Panc1 (cell line): ENCODE measurements at places on chromosomes 7 and 10.
A peak's percentile ranks its signal among the peaks of the same experiment; 100 is the strongest.

DNA sequence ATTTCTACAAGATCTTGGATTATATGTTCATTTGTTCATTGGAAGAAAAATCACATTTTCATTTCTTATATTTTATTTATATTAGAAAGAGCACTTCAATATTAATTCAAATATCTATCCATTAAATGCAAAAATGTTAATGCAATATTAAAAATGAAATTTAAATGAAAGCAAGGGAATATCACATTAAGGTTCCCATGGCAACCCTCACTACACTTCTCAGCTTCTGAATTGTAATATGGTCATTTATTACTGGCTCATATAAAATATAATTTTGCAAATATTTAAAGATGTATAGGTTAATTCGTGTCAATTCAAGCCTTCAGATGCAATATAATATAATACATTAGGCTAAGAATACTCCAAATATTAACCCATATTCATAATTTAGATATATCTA is 38.8 kb downstream of the XRCC2 start:
- DNase-seq, result no peak

DNA sequence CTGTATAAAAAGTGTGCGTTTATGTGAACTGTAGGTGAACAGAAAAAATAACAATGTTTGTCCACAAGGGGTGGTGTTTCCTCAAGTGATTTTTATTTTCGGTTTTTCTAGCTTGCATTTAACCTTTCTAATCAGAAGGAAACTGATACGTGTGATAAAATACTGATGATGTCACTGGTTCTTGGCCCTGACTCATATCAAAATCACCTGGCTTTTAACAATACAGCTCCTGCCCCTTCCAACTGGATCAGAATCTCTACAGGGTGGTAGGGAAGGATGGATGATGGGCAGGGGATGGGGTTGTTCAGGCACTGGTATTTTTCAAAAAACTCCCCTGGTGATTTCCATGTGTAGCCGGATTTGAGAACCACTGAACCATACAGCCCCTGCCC is 10.9 kb downstream of the NPFFR1 start:
- DNase-seq, result no peak

DNA sequence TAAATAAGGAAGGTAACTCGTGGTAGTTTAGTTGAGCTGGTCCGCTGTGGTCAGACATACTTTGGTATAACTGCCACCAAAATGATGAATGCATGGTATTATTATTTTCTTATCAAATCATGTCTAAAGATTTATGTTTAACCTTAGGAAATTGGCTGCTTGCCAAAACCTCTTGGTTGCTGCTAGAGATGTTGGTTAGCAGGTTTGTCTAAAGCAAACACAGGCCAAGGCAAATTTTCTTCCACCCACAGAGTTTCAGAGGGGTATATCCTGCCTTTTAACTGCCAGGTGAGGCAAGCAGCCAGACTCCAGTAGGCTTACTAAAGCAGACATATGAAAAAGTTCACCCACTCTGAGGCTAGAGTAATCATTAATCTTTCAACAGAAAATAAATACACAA is 101.4 kb downstream of the SEMA3E start:
- DNase-seq, result no peak

DNA sequence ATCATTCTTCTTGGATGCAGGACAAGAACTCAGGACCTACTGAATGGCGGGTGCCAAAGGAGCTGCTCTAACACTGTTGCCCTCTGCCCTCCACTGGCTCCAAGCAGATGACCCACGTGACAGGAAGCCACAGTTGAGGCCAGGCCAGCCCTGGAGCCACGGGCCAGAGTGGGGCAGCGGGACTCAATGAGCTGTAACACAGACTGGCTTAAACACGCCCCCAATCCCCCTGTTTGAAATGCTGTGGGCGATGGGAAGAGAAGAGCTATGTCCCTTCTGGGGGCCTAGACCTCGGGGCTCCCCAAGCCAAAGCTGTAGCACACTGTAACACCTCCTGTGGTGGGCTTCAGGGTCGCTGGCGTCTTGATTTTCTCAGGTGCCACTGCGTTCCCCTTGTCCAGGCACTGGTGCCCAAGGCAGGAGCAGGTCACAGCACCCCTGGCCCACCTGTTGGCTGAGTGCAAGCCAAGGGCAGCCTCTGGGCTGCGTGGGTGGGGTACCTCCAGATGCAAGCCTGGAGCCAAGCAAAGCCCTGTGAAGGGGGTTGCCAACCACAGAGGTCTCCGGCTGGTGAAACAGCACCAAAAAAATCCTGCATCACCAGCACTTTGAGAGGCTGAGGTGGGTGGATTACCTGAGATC is 18.6 kb upstream of the ZMIZ2 start:
- DNase-seq, result no peak

- DNase-seq, result peak; percentile 20
These were observed 209.0 kb downstream of the CACNA2D1 start for GRCh38 chr7:82234457-82235049.

DNA sequence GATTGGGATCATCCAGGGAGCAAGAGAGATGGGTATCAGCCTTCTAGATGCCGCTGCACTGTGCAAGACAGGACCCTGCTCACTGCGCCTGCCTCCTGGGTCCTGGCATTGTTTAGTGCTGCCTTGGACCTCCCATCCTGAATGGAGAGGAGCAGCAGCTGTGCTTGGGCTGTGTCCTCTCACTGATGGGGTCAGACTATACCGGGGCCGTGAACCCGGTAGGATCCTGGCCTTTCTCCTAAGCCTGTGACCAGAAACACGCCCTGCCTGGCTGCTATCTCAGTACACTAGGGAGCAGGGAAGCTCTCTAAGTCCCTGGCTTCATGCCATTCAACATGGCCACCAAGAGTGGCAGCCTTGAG is 309.4 kb upstream of the ZNF32 start:
- DNase-seq, result no peak

GRCh38 chr10:92848037-92848440 is 281 bp upstream of the EXOC6 start:
- DNase-seq, result no peak

DNA sequence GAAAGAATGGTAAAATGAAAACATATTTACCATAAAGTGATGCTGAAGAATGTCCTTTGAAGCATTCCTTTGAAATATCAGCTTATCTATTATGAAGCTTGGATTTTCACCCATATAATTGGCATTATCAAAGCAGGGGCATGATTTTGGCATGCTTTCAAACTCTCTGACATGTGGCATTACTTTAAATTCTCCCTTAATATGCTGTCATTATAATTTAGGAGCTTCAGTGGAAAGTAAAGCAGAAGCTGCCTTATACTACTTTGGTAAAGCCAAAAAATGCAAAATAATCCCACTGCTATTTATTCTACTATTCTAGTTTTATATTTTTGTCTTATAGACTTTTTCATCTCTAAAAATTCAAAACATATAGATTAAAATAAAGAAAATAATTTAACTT is 28.0 kb upstream of the HIBADH start:
- no peak for DNase-seq

DNA sequence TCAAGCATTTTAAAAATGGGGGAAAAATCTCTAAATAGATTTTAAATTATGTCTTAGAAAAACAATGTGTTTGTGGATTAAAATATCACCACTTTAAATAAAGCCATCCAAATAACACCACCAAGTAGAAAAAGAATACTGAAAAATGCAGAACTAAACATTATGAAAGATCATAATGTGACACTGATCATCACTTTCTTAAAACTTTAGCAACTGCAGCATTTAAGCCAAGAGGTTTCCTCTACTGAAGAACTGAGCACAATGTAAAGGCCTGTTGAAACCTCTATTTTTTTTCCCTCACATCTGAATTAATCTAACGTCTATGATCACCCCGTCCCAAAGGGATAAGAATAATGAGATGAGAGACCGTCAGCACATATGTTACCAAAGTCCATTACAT is 18.6 kb downstream of the MINDY3 start:
- DNase-seq, result no peak

DNA sequence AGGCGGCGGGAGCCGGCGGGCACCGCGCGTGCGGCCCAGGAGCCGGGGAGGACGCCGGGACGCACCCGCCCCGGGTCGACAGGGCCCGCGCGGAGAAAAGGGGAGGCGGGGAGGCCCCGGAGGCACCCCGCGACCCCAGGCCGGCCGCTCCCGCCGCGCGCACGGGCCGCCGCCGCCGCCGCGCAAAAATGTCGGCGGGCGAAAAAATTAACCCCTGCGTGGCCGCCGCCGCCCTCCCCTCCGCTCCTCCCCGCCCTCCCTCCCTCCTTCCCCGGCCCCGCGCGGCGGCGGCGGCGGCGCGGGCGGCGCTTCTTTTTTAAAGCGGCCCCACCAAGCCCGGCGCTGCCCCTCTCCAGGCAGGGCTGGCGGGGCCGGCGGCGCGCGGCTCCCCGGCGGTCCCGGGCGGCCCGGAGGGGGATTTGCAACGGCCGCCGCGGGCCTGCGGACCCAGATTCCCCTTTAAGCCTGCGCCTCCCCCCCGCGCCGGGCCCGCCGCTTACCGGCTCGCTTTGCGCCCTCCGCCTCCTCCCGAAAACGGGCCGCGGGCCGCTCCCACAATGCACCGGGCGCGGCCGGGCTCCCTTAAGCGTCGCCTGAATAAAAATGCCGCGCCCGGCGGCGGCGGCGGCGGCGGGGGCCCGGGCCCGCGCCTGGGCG is 465 bp downstream of the SEPHS1 start:
- no peak for DNase-seq

- DNase-seq, result no peak
These were observed 1.8 kb downstream of the GNG11 start for GRCh38 chr7:93923296-93923695.

DNA sequence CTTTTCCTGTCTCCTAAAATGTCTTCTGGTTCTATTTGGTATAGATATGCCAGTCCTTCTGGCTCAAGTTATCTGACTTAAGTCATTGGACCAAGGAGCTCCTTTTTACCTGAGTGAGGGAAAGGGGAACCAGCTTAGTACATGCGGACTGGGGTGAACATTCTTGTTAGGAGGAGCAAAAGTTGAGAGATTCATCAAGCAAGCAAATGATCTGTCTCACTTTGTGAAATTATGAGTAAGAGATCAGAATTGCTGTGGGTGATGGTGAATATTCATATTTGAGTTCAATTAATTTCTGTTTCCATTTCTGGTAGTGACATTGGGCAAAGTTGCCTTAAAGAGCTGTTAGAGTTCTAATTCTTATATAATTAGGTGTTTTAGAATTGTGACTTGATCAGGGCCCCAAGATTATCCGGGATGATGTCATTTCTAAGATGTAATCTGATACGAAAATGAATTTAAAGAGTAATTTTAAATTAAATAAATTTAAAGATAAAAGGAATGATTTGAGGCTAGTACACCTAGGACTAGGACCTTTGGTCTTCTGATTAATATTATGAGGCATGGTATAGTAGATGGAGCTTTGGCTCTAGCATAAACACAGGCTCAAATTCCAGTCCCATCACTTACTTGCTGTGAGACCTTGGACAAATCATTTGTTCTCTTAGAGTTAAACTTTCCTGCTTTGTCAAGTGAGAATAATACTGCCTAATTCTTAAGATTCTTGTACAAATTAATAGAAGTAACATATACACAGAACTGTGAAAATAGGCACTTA is 60.4 kb upstream of the STRIP2 start:
- no peak for DNase-seq

- DNase-seq, result no peak
These were observed 36.0 kb downstream of the DNAJB9 start for GRCh38 chr7:108605559-108606201.

DNA sequence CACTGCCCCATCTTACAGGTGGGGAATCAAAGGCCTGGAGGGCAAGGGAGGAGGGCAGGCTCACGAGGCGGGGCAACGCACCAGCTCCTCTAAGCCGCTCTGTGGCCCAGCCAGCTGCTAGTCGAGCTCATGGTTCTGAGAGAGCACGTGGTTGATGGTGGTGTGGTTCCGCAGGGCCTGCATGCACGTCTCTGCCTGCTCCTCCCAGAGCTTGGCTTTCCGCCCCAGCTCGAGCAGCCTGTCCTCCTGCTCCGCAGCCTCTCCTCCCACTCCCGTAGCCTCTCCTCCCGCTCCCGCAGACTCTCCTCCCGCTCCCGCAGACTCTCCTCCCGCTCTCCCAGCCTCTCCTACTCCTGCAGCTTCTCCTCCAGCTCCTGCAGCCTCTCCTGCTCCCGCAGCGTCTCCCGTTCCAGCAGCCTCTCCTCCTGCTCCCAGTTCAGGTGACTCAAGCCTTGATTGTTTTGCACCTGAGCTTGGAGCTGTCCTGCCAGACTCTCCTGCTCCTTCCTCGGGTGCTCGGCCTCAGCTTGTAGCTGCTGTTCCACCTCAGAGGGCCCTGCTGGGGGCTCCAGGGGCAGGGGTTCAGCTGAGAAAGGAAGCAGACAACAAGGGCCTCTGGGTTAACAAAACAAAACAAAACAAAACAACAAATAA is 19.1 kb upstream of the MTPAP start:
- no peak for DNase-seq

DNA sequence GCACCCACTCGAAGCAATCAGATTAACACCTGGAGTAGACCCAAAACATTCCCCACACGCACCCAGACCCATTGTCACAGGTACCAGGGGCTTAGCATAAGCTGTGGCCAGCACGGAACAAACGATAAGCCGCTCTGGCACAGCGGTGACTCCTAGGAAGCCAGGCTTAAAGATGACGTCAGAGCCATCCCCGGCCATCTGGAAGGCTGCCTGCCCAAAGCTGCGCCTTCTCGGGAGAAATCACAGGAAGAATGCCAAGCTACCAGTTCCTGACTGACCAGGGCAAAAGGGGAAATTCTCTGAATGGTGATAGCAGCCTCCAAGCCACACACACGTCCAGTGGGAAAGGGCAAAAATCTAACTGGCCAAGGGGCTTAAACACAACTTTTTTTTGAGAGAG is 13.0 kb upstream of the WIPI2 start:
- no peak for DNase-seq

GRCh38 chr7:104664648-104665047 is 336.2 kb downstream of the LHFPL3 start:
- DNase-seq, result no peak

DNA sequence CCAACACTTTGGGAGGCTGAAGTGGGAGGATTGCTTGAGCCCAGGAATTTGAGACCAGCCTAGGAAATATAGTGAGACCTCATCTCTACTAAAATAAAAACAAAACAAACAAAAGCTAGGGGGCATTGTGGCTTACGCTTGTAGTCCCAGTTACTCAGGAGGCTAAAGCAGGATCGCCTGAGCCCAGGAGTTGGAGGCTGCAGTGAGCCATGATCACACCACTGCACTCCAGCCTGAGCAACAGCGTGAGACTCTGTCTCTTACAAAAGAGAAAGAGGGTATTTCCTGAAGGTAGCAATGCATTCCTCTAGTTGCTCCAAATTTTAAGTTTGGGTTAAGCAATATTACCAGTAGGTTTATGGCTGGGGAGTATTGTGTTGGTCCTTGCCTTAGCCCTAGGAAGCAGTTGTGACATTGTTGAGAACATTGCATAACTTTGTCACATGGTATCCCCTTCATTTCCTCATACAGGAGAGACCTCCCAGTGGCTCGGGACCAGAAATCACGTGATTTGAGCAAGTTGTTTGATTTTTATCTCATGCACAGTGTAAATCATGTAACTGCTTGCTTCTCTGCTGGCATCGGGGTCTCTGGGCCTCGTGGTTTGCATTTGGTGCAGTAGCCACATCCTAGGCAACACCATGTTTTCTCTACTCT is 23.3 kb upstream of the SMARCD3 start:
- DNase-seq, result no peak
